ENCODE measurements at places on chromosomes 6 and 20.

DNA sequence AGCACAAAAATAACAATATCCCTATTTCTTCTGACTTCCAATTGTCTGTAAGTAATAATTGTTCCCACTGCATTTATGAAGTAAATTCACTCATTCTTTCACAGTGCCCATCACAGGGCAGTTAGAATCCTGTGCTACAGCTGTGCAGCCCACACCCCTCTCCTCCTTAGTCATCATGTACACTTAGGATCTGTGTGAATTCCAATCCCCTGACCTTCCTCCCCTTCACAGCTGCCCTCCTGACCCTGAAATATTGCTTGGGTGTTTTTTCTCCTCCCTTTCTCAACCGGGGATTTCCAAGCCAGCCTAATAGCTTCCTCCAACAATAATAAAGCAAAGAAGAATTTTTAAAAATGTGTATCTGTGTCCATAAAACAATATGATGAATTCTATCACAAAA lies 91.5 kb upstream of the BEND6 start:
- DNase-seq = no peak

GRCh38 chr6:52871621-52872020 lies 31.0 kb upstream of the GSTA5 start:
- no peak for DNase-seq

DNA sequence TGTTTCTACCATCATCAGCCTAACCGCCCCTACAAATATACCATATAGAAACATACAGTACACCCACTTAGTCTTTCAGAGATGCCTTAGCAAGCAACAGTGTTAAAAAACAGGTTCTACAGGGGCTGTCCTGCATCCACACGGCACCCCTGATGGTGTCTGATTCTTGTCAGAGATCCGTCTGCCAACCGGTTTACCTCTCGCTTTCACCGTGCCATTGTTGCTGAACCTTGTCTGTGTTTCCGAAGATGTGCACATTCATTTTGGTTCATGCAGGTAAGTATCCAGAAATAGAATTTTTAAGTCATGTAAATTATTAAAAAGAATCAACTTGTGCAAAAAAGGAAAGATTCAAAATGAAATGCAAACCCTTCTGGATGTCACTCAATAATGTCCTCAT lies 52.9 kb downstream of the EPHA7 start:
- DNase-seq = no peak

DNA sequence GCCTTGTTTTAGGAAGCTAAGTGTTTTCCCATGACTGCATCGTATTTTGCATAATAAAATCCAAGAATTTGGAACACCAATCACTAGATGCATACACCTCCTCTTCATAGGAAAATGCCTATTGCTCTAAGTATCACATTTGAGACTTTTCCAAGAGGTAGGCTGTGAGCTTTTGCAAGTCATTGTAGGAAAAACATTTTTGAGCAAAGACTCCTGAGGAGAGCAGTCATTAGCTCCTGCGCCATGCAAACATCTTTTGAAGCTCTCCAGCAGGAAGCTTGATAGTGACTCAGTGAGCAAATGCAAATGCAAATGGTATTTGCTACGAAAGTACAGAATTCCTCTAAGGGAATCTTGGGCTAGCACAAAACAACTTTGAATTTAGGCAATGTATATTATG lies 750.4 kb downstream of the QKI start:
- no peak for DNase-seq

GRCh38 chr20:48624315-48625020 lies 203.3 kb downstream of the PREX1 start:
- no peak for DNase-seq

- no peak for DNase-seq
Measured at GRCh38 chr20:53494753-53495152, 98.9 kb downstream of the ZNF217 start.

GRCh38 chr6:50792771-50793170 lies 25.9 kb upstream of the TFAP2B start:
- no peak for DNase-seq

- no peak for DNase-seq
Measured at GRCh38 chr6:90403489-90404381, 107.1 kb upstream of the BACH2 start.
